ENCODE measurements at places on chromosomes 6 and 20.

DNA sequence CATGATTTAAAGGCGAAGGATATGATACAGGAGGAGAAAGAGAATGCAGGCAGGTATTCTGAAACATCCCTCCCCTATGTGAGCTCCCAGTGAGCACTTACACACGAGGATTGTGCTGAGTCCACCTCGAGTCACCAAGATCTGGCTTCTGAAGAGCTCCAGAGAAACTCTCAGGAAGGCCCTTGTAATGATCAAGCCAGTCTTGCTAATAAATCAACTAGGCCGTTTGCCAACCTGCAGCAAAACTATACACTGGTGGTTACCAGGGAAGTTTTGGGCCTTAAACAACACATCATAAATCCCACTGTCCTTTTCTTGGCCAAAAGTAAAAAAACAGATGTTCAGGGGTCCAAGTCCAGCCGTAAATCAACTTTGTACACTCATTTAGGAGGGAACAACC lies 79.2 kb downstream of the STXBP5 start:
- no peak for DNase-seq

DNA sequence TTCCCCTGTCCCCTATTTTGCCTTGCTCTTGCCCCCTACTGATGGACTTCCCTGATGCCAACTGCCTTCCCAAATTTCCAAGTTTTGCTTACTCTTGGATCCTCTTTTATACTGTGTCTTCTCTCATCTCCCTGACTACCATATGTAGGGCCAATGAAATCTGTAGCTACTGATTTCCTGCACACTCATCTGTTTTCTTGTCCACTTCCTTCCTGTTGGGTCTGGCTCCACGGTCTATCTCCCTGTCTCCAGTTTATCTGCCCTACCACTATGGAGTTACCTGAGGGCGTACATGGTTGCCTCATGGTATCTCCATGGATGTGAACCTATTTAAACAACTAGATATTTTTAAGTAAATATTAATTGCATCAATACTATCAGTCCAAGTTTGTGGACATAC lies 140.3 kb upstream of the MCHR2 start:
- DNase-seq, result no peak

DNA sequence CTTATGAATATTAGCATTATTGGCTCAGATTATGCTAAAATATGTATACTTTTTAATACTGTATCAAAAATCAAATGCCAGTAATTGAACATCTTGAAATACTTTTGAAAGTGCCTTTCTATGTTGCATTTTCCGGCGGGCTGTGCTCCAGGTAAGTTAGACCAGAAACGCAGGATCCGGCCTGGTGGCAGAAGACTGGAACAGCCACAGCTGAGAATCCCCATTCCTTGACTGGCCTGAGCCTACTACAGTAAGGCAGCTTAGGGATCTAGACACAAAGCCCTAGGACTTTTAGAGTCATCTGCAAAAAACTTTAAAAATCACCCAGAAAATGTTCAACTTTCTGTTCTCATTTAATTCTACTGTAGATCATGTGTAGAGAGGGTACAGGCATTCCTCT lies 138.8 kb upstream of the C6orf118 start:
- no peak for DNase-seq

GRCh38 chr20:34815636-34816035 lies 9.8 kb downstream of the NCOA6 start:
- DNase-seq, result no peak

GRCh38 chr20:41981746-41982145 lies 363.6 kb upstream of the CHD6 start:
- DNase-seq, result no peak

DNA sequence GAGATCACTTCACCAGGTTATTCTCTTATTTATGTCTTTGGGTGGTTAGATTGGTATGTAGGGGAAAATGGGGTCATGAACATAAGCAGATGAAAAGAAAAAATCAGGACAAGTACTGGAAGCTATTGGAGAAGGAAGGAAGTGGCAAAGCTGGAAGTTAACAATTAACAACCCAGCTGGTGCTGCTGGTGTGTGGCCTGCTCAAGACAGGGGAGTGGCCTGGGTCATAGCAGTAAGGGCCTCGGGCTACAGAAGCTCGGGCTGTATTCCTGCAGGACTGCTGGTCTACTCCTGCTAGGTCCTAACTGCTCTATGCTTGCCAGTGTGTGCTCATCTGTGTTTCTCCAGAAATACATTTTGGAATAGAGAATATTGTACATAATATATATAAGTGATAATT lies 19.6 kb downstream of the MYLIP start:
- no peak for DNase-seq

DNA sequence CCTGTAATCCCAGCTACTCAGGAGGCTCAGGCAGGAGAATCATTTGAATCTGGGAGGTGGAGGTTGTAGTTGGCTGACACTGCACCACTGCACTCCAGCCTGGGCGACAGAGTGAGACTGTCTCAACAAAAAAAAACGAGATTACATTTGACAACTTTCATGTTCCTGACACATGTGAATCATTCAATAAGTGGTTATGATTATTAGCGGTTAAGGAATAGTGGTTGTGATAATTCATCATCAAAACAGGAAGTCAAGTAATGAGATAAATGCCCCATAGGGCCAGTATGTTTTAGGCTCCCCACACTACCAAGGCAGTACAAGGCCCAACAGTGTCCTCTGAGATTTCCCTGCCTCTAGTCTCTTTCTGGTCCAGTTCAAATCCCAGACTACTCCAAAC lies 2.5 kb downstream of the HDDC2 start:
- no peak for DNase-seq

DNA sequence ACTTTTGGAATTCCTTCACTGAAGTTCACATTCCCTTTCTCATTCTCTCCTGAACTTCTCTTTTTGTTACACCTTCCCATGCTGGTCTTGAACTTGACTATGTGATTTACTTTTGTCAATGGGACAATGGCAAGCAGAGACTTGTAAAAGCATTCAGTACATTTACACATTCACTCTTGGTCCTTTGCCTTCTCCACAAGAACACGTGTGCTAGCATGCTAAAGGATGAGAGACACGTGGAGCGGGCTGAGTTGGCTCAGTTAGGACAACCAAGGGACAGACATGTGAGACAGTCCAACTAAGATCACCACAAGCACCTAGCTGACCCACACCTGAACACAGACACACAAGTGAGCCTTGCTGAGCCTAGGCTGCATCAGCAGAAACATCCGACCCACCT lies 91.3 kb upstream of the PAK5 start:
- no peak for DNase-seq

GRCh38 chr20:52410182-52410647 lies 218.6 kb upstream of the ZFP64 start:
- peak; percentile 18 for DNase-seq

DNA sequence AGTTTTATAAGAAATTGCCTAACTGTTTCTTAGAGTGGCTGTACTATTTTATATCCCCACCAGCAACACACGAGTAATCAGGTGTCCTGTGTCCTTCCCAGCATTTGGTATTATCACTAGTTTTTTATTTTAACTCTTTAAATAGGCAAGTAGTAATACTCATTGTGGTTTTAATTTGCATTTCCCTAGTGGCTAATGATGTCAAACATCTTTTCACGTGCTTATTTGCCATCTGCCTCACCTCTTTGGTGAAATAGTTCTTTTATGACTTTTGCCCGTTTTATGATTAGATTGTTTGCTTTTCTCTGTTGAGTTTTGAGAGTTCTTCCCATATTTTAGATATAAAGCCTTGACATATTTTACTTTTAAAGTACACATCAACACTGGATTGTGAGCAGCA lies 57.8 kb downstream of the GCLC start:
- DNase-seq, result no peak

GRCh38 chr20:52668626-52669025 lies 303.5 kb upstream of the TSHZ2 start:
- no peak for DNase-seq

GRCh38 chr6:13397359-13398068 lies 69.2 kb upstream of the TBC1D7 start:
- DNase-seq, result no peak

GRCh38 chr6:148448369-148449012 lies 105.9 kb downstream of the SASH1 start:
- peak; percentile 5 for DNase-seq

DNA sequence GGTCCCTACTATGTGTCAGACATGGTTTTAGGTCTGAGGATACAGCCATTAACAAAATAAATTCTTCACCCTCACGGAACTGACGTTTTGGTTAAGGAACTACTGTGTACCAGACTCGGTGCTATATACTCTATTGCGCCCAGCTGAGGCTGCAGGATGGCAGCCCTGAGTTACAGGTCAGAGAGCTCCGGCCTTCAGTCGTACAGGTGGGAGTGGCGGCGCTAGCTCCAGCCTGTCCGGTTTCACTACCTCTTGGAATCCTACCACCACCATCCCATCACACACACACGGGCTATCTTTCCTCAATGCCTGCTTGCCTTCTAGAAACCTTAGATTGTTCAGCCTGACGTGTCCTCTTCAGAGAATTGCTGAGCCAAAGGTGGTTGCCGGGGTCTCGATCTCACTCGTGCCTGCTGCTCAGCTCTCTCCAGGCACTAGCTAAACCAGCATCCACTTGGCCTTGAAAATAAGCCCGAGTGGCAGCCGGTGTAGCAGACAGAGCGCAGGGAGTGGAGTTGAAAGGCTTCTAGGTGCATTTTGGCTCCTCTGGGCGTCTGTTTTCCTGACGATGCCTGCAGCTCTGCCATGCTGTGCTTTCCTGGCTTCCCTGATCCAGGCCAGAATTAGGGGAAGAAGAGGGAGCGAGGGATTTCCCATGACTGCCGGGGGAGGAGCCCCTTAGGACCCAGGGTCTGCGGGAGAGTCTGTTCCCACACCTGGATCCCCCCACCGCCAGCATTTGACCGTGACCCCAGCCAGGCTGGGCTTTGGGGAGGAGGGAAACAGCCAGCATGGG lies 1.1 kb upstream of the TCF15 start:
- DNase-seq, result no peak

GRCh38 chr20:49587111-49587570 lies 19.2 kb upstream of the PTGIS start:
- DNase-seq, result no peak

GRCh38 chr6:87738000-87738399 lies 36.0 kb upstream of the AKIRIN2 start:
- DNase-seq, result no peak

DNA sequence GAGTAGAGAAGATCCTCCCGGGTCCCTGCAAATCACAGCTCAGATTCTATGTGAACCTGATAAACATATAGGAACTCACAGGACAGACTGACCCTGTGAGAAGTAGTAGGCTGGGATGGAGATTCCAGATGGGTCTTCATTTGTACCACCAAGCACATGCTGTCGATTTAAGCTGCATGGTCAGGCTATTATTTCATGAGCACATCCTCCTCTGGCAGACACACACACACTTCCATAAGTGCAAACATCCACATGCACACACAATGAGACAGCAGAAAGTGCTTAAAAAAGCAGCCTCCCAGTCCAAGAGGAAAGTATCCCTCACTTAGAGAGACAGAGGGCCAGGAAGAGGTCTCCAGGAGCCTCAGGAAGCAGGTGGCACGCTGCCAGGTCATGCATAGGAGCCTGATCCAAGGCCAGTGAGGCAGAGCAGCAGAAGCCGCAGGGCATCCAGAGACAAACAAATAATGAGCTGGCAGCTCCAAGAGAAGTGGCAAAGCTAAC lies 131.8 kb downstream of the UNC5CL start:
- DNase-seq, result no peak

- no peak for DNase-seq
Observed at GRCh38 chr6:2581611-2582010, 169.1 kb downstream of the MYLK4 start.

GRCh38 chr20:21053002-21053762 lies 53.0 kb downstream of the LINC00237 start:
- DNase-seq, result no peak

GRCh38 chr6:52377538-52378221 lies 15.7 kb downstream of the PAQR8 start:
- no peak for DNase-seq

DNA sequence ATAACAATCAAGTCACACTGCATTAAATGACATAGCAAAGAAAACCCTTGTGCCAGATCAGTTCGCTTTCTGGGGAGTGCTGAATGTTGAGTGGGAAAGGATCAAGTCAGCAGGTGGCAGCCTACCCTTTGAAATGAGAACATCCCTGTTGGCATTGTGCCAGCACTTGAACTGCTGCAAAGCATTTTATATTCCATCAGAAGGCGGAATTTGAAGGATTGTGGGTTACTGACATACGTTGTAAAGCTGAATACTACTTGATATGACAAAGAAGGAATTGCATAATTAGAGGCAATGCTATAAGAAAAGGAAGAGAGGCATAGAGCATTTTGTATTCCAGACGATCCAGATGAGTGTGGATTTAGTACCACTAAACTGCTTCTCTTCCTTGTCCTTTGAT lies 26.5 kb downstream of the BCKDHB start:
- no peak for DNase-seq

GRCh38 chr6:158769771-158770432 lies 49.3 kb downstream of the EZR start:
- DNase-seq, result no peak

- no peak for DNase-seq
Observed at GRCh38 chr20:58897488-58897887, 45.0 kb downstream of the GNAS start.

- DNase-seq, result no peak
Observed at GRCh38 chr6:93272896-93273295, 146.5 kb downstream of the EPHA7 start.

GRCh38 chr6:94769197-94769596 lies 808.1 kb upstream of the MANEA start:
- no peak for DNase-seq
